HEK293T (cell line): ENCODE measurements at places on chromosomes 12 and 14.

GRCh38 chr14:53032161-53032803 lies 81.4 kb upstream of the FERMT2 start:
- no peak for DNase-seq

- no peak for DNase-seq
Measured at GRCh38 chr12:28040246-28040645, 67.7 kb upstream of the PTHLH start.

GRCh38 chr12:50533203-50533584 lies 28.4 kb downstream of the DIP2B start:
- DNase-seq: no peak

DNA sequence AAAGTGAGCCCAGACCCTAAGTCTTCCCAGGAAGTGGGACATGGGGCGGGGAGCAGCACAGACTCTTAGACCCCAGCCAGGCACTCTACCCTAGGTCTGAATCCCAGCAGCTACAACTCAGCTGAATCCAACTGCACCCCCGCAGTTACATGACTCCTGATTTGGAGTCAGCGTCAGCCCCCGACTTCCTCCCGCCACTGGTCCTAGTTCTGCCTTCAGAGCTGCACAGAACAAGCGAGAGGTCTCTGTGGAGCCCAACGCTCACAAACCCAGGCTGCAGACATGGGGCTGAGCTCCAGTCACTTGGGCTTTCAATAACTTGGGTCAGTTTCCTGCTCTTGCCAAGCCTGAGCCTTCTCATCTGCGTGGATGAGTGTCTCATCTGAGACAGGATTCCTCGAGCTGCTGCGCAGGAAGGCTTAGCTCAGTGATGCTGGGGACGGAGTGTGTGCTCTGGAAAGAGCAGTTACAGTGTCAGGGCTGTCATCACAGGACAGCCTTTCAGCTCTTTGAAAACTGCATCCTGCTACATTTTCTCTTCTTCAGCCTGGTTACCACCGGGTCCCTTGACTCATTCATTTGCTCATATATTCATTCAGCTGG lies 30.6 kb upstream of the NXPH4 start:
- DNase-seq: no peak

DNA sequence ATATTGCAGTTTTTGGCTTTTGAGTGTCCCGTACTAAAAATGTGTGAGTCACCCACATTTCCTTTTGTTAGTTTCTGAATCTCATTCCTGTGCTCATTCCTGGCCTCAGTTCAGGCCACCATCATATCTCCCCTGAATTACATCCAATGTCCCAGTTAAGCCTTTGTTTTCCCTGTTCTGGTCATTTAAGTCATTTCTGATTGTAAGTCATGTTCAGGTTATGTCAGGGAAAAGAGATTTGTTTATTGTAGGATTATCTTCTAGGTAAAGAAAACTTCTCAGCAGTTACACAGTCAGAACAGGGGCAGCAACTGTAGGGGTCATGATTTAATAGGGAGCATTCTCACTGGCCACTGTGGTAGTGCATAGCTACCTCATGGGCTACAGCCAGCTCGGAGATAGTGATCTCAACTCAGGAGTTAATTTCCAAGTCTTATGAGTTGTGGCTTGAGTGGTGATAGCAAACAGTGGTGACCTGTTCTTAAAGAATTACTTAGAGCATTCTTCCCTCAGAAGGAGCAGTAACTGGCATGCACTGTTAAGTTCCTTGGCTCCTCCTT lies 6.7 kb downstream of the DDX47 start:
- DNase-seq: no peak
